Stimulated activated CD4-positive, alpha-beta T cell treated with anti-CD3 and anti-CD28 coated beads, Interleukin-1b, Interleukin-23, amount 100 ng/mL, for 24 hours (primary cell): ENCODE measurements at places on chromosomes 2 and 18.

DNA sequence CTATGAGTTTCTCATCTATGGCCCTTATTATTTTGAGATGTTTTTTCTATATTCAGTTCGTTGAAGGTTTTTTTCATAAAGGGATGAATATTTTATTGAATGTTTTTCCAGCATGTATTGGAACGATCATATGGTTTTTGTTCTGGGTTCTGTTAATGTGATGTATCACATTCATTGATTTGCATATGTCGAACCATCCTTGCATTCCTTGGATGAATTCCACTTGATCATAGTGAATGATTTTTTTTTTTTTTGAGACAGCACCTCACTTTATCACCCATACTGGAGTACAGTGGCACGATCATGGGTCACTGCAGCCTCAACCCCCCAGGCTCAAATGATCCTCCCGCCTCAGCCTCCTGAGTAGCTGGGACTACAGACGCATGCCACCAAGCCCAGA, 5.5 kb upstream of the NEMP2 start:
- no peak for DNase-seq

DNA sequence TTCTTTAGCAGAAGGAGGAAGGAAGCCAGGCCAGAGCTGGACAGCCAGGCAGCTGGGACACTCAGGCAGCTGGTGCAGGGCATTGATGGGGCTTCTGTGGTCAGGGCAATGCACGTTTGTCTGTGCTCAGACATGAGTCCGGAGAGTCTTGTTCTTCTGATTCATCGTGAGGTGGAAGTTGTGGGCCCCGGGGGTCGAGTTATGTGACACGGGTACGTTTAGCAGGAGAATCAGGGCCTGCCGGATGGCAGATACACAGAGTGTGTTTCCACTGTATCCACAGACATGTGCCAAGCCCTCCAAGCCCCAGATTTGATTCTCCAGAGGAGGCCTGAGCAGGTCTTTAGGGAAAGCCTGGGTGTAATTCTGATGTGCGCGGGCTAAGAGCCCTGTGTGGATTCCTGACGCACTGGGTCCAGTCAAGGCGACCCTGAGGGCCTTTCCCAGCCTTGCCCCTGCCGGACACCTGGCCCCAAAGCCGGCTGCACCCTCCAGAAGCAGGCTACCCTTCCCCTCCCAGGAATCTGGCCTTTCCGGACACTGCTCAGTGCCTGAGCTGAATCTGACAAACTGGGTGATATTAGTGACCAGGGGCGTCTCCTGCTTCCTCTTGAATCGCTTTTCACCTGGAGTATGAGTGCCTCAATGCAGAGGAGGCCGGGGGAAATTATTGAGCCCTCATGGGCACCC, 10.1 kb downstream of the ARHGEF4 start:
- DNase-seq, result no peak

DNA sequence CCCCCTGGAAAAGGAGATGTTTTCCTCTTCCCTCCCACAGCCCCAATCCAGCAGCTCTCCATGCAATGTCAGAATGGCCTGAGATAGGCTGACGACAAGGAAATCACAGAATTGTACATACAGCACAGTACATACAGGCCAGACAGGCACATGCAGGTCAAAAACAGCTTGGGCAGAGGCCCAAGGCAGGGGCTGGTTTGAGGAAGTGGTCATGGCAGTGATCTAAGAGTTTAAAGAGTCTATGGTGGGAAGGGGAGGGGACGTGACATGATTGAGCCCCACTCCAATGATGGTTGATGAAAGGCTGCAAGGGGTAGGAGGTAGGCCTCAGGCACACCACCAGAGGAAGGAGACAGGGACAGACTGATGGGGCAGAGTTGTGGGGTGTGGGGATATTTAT, 4.3 kb downstream of the DCTN1 start:
- no peak for DNase-seq

- DNase-seq, result no peak
These were observed 724 bp downstream of the FTCDNL1 start for GRCh38 chr2:199850218-199850717.

DNA sequence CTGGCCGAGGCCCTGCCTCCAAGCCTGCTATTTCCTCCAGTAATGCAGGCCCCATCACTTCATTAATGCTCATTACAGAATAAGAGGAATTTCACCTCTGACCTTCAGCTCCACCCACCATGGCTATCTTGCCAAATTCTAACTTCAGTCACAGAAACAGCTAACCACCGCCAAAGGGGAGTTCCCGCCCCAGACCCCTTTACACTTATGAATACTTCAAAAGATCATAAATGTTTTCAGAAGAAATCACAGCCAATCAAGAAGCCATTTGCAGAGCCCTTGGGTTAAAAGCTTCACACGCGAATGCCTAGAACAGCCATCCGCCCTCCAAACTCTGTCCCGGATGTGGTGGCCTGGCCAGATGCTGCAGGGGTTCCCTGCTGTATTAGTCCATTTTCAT, 73.8 kb upstream of the TWIST2 start:
- DNase-seq, result no peak

DNA sequence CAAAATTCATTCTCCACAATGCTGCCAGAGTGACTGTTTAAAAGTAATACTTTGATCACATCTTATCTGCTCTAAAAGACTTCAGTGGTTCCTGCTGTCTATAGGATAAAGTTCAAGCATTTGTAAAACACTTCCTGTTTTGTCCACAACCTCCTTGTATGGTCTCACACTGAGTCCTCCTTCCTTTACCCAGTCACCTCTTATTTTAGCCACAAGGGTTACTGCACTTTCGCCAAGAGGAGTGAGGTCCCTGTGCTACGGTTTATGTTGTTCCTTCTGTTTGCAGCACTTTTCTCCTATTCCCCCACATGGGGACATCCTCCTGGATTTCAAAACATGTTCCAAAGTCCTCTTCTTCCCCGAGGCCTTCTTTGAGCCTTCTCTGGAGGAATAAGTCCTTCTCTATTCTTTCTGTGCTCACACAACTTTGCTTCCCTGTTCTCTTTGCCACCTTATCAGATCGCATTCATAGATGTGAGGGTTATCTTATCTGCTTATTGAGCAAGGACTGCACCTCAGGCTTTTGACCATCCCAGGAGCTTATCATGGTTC, 112.2 kb upstream of the NABP1 start:
- no peak for DNase-seq

- DNase-seq, result no peak
These were observed 177.0 kb downstream of the SEPTIN10 start for GRCh38 chr2:109436610-109437225.

DNA sequence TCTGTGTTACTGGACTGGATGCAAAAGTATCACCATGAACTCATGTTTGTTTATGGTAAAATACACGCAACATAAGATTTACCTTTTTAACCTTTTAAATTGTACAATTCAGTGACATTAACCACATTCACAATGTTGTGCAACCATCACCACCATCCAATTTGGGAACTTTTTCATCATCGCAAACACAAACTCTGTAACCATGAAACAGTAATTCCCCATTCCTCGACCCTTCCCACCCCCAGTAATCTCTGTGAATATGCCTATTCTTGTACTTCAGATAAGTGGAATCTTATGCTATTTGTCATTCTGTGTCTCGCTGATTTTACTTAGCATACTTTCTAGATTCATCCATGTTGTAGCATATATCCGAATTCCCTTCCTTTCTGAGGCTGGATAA, 31.1 kb upstream of the EPAS1 start:
- DNase-seq, result no peak

DNA sequence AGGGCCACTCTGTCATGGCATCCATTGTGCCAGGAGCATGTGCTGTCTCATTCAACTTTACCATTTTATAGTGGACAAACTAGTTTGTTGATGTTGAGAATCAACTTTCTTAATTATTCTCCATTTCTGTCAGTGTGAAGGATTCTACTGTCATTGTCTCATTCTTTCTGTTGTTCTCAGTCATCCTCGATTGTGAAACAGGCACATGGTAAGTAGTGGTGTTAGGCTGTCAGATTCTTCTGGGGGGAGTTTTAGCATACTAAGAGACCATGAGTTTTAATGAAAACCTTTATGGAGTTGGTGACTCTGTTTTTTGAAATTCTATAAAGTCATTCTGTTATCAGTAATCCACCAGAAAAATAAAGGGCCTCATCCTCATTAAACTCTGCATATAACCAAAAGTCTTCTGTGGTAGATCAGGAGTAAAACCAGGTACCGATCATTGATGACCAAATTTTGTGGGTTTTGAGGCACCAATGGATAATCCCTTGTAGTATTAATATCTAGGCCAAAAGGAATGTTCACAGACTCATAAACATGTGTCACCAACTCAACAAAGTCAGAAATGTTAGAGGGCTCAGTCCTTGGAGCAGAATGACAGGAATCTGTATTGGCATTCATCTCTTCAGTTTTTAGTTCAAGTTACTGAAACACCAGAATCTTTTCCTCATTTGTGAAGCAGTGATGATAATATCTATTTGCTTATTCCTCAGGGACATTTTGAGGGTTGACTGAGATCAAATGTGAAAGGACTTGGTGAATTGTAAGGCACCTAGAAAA, 73.2 kb downstream of the CERS6 start:
- DNase-seq, result no peak

GRCh38 chr2:6423944-6424343, 441.8 kb downstream of the CMPK2 start:
- no peak for DNase-seq
